ENCODE measurements at places on chromosomes 2 and 18. TPM values are rescaled to one million over a fixed set of nuclear protein-coding genes. Genes with fewer than 3 reads are reported as not detected.

SFTPB gene
- 0.09 TPM for total RNA-seq

FBLN7 gene
- 0.57 TPM for total RNA-seq

PDCD1 gene
- total RNA-seq, result not detected

C2orf80 gene
- not detected for total RNA-seq

SERPINB3 gene
- total RNA-seq, result 0.06 TPM

MAL gene
- total RNA-seq, result 0.27 TPM

UGT1A9 gene
- 3.9 TPM for total RNA-seq

SPDYA gene
- 0.25 TPM for total RNA-seq

FASTKD1 gene
- total RNA-seq, result 20.3 TPM

AQP12B gene
- not detected for total RNA-seq

SLC5A7 gene
- total RNA-seq, result not detected

SIX2 gene
- total RNA-seq, result 2.5 TPM

DLGAP1 gene
- total RNA-seq, result not detected
